CD4-positive, alpha-beta T cell (primary cell): ENCODE measurements at places on chromosomes 12 and 14. TPM values are rescaled to one million over a fixed set of nuclear protein-coding genes. Genes with fewer than 3 reads are reported as not detected.
A peak's percentile ranks its signal among the peaks of the same experiment; 100 is the strongest.

The CYP46A1 gene
- 0.11 TPM for total RNA-seq

DNA sequence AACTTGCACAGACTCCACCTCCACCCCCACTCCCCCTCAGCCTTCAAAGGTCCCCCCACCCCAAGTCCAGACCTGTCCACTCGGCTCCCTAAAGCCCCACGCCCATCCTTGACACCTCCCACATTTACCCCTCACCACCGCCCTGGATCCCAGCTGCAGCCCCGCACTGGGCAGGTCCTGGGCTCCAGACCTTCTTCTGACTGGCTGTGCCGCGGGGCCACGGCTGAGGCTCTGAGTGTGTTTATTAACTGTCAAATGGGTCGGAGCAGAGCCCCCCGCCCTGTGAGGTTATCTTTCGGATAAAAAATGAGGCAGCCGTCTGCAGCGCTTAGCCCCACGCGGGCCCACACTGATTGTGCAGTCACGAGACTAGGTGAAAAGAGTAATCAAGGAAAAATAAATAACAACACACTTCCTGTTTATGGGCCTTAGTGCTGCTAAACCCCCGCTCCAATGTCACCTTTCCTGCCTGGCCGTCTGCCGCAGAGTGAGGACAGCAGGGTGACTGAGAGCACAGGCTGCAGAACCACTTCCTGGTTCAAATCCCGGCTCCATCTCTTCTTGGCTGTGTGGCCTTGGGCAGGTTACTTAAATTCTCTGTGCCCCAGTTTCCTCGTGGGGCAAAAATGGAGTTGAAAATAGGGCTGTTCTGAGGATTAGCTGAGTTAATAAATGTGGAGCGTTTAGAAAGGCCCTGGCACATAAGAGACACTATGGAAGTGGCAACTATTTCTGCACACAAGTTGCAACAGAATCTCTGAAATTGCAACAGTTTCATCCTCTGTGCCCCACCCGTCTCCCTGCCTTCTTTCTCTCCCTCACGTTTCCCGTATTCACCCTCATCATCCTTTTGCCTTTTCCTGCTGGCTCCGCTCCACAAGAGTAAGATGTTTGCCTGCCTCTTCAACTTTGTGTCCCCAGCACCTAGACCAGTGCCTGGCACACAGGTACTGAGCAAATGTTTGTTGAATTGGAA lies 9.4 kb downstream of the SETD1B start:
- no peak for DNase-seq

DNA sequence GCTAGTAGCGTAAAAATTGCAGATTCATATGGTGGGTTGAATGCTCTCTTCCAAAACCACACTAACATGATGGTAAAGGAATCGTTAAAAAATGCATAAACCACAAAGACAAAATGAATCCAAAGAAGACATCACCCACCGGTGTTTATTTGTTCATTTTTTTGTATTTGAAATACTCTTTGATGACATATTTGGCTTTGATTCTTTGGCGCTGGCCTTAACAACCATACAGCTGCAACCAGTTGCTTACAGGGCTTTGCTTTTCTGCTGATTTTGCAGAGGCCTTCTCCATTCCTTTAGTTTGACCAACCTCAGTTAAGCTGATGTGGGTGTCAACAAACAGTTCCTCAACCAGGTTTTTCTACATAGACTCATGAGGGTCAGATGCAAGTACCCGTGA lies 103.5 kb downstream of the CACNA1C start:
- no peak for DNase-seq

GRCh38 chr12:630656-631632 lies 32.3 kb downstream of the NINJ2 start:
- peak; percentile 78 for DNase-seq

The VWF gene
- not detected for total RNA-seq

GRCh38 chr14:54148251-54148650 lies 191.6 kb upstream of the BMP4 start:
- DNase-seq, result no peak

GRCh38 chr12:51695241-51696010 lies 104.4 kb downstream of the SCN8A start:
- DNase-seq, result no peak

GRCh38 chr12:72273851-72274351 lies 1.7 kb downstream of the TRHDE start:
- DNase-seq, result no peak

DNA sequence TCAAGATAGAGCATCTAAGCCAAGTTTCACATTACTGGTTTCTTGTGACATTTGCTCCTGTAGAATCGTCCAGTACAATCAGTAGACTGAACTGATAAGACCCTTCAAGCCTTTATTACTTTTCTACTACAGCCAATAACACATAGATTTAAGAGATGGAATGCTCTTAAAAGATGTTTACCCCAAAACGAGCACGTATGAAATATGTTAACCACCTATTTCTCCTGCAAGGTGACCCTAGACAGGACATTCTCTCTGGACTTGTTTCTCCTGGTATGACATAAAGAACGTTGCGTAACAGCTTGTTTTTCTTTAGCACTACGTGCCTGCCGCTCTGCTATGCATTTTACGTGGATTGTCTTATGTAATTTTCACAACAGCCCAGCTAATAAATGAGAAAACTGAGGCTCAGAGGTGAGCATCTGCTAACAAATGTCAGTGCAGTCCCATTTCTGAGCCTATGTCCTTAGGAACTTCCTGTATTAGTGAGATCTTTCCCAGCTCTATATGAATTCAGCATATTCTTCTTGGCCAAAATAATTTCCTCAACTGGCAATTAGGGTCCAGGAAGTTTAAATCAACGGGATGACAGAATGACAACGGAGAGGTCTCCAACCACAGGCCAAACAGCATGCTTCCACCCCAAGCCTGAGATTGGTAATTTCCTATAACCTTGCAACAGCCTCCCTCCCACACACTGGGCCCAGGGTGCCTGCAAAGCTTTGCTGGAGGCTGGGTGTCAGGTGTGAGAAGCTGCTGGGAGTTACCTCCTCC lies 3.7 kb downstream of the NFKBIA start:
- no peak for DNase-seq

The TTC5 gene
- 10.8 TPM for total RNA-seq

DNA sequence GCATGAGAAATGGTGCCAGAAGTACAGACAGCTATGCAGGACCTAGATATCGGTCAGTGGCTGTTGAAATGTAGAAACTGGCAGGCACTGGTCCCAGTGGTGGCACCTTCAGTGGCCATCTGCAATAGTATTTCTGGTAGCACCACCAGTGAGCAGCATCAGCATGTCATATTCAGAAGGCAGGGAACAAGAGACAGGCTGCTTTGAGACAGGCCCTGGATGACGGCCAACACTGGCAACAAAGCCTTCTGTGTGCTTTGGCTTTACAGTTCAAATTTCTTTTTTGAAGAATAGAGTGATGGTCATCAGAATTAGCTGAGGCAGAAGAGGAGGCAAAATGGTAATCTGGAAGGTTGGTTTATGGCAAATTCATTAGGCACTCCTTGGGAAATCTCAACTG lies 273.4 kb upstream of the SLC16A7 start:
- DNase-seq, result no peak

DNA sequence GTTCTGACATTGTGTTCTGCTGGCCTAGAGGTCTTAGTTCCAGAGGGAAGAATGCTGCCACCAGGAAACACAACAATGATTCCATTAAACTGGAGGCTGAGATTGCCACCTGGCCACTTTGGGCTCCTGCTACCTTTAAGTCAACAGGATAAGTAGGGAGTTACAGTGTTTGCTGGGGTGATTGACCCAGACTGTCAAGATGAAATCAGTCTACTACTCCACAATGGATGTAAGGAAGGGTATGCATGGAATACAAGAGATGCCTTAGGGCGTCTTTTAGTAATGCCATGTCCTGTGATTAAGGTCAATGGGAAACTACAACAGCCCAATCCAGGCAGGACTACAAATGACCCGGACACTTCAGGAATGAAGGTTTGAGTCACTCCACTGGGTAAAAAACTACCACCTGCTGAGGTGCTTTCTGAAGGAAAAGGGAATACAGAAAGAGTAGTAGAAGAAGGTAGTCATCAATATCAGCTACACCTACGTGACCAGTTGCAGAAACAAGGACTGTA lies 852.6 kb downstream of the LRFN5 start:
- no peak for DNase-seq

The ADAM21 gene
- total RNA-seq, result not detected

DNA sequence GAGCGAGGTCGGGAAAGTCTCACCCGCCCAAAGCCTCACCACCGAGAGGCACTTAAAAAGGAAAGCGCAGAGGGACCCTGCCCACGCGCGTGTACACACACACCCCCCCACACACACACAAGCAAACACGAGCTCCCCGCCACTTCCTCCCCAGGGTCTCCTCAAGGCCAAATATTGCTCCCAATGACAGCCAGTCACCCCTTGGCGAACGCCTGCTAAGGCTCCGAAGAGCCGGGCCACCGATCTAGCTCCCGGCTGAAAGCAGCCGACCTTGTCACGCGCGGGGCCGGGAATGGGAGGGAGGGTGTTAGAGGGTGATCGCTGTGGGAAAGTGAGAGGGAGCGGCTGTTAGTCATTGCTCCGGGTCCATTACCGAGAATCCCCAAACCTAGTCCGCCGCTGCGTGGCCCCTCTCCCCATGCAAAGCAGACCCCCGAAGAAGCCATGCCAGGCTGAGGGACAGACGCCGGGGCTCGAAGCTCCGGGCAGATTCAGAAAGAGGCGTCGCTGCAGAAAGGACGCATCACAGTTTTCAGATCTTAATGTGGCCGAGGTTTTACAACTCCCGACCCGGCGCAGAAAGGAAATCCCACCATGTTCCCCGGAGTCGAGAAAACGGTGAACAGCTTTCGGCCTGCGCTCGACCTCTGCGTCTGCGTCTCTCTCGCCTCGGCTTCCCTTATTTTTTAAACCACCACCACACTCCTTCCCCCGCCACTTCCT lies 2.6 kb downstream of the BMP4 start:
- DNase-seq, result no peak

DNA sequence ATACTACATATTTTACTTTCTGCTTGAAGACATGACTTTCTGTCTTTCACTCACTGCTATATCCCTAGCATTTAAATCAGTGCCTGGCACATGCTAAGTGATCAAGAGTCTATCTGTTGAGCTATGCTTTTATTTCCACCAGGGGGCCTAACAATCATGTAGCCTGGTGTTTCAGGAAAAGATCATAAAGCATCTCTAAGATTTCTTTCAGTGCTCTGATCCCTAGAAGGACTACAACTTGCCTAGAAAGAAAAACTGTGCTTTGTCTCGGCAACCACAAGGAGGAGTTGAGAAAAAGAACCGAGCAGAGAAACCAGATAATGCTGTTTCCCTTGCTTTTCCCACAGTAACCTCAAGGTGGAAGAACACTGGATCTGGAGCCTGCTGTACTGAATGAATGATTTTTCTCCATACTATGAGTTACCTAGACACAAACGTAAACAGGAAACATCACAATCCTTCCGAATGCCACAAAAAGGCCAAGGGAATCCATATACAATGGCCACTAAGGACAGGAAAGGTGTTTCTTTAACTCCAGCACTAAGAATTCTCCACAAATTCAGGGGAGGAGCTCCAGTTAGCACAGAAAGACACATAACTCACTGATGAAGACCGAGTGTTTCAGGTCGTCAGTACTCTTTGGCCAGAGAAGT lies 1.2 kb downstream of the CRY1 start:
- DNase-seq, result peak; percentile 82

- no peak for DNase-seq
Observed at GRCh38 chr12:100798286-100799160, 3.9 kb downstream of the ANO4 start.

The TSPAN8 gene
- total RNA-seq, result not detected

- no peak for DNase-seq
Observed at GRCh38 chr12:2403221-2403976, 350.6 kb downstream of the CACNA1C start.

The UNC79 gene
- total RNA-seq, result not detected

- DNase-seq, result no peak
Observed at GRCh38 chr12:92032101-92032500, 113.5 kb downstream of the BTG1 start.

GRCh38 chr12:69936766-69937165 lies 111.7 kb downstream of the MYRFL start:
- no peak for DNase-seq

GRCh38 chr12:119202544-119202943 lies 23.8 kb downstream of the HSPB8 start:
- no peak for DNase-seq

The TAS2R30 gene
- 5.6 TPM for total RNA-seq

DNA sequence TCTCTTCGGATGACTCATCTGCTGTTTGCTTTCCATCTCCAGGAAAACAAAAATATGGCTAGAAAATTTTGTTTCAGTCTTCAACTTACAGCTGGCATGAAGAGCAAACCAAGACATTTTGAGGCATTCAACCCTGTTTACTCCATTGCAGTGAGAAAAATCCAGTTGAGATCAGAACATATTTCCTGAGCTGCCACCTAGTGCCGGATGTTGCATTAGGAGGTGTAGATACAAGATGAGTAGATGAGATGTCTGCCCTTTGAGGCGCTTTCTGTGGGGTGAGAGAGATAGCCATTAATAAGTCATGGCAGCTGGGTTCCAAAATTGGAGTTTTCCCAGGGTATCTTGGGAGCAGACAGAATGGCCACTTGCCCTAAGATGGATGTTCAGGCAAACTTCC lies 171.1 kb downstream of the PRKCH start:
- DNase-seq, result no peak

GRCh38 chr14:89651805-89652204 lies 234.8 kb upstream of the FOXN3 start:
- DNase-seq, result no peak

- no peak for DNase-seq
Observed at GRCh38 chr14:54947230-54947629, 44.6 kb upstream of the GCH1 start.

DNA sequence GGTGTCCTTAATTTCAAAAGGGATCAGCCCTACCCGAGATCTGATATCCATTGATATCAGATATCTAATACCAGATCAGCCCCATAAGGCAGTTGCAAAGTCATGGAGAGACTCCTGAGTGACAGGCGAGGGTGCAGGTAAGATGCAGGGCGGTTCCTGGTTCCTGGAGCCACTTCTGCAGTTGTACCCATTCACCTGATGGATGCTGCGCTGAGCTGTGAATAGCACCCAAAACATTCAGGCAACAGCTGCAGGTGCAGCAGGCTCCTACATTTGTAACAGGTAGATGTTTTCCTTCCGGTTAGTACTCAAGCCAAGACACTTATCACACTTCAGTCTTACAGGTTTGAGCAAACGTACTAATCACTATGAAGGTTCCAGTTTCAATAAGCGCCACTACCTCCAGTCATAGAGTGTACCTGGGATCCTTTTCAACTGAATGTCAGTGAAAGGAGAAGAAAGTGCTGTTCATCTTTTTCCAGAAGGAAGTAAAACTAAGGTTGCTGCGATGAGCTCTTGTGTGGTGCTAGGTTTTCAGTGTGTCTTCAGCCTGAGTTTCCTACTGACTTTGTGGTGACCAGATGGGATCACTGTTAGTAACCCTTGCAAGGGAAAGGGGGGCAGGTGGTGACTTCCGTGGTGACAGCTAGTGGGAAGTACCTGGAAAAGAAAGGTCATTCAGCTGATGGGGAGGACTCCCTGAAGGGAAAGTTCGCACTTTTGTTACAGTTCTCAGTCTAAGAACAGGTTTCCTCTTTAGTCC lies 1.9 kb downstream of the ATP6V0A2 start:
- peak; percentile 40 for DNase-seq

- DNase-seq, result no peak
Observed at GRCh38 chr14:96078625-96079016, 39.5 kb downstream of the C14orf132 start.
